Liver (tissue), 10 donors: ENCODE measurements at places on chromosomes 12 and 14. TPM values are rescaled to one million over a fixed set of nuclear protein-coding genes. Genes with fewer than 3 reads are reported as not detected.
A peak's percentile ranks its signal among the peaks of the same experiment; 100 is the strongest.

The NRL gene
- 2.7 TPM for total RNA-seq

The DTD2 gene
- total RNA-seq, result 13.1 TPM

The MYH7 gene
- total RNA-seq, result 0.05 TPM

The OR10P1 gene
- total RNA-seq, result not detected

The CATSPERB gene
- 0.59 TPM for total RNA-seq

The DENND5B gene
- 23.1 TPM for total RNA-seq

The CCDC38 gene
- total RNA-seq, result 1.4 TPM

DNA sequence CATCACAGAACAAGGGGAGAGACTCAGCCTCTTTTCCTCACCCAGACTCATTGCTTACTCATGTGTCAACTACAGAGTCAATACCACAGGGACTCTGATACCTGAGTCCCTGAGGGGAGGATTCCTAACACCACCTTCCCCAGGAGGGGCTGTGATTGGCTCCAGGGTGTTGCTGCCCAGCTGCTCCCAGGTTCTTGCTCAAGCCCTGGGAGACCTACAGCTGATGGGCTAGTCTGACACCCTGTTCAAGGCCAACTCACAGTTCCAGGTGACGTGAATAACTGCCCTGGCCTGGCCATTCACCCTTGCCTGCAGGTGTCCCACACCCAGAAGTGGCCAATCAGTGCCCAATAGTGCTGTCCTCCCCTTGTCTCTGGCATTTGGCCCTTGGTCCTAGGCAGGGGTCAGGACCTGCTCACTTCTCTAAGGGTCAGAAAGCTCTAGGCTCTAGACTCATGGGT lies 8.6 kb downstream of the SPRYD4 start:
- no peak overlapping the region for H3K4me3 ChIP-seq
- peak overlapping the region; percentile 83 for H3K27ac ChIP-seq

DNA sequence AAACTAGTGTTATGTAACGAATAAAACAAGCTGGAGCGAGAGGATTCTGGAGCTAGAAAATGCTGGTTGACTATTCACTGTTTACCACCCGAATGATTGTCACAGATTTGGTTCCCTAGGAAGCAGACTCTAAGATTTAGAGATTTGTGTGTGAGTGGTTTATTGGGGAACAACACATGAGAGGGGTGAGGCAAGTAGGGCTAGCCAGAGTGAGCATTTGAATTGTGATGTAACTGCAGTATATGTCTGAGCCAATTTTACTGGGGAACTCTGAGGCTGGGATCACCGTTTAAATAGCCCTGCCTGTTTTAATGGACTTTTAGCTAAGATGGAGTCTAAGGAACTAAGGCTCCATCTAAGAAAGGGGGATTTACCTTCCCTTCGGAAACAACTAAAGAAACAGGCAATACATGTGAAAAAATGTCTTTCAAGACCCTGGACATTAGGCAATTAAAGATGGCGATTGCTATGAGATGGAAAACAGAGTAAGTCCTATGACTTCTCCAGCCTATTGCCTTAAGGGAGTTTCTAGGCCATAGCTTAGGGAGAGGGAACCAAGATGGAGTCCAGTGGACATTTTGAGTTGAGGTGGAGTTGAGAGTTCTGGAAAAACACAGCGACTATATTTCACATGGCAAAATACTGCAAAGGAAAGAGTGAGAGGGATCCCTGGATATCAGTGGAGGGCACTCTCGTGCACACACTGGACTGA lies 6.3 kb downstream of the MGP start:
- no peaks in the 10 kb centered on the region for H3K4me1 ChIP-seq
- no peaks in the 10 kb centered on the region for H3K27me3 ChIP-seq
- DNase-seq, result no peak
- H3K36me3 ChIP-seq, result no peaks in the 10 kb centered on the region
- no peak overlapping the region for H3K4me3 ChIP-seq

- peak overlapping the region; percentile 62 for H3K27ac ChIP-seq
- H3K4me3 ChIP-seq, result no peak overlapping the region
- H3K4me1 ChIP-seq, result peaks cover 4% of the 10 kb centered on the region
- DNase-seq, result no peak
These were observed 333.9 kb downstream of the ZFP36L1 start for GRCh38 chr14:68458840-68459469.

- no peaks in the 10 kb centered on the region for H3K27me3 ChIP-seq
- peak overlapping the region; percentile 51 for H3K27ac ChIP-seq
- no peak overlapping the region for H3K4me3 ChIP-seq
- H3K4me1 ChIP-seq, result peaks cover 16% of the 10 kb centered on the region
These were observed 161.7 kb downstream of the CAND1 start for GRCh38 chr12:67430708-67431335.

- H3K4me3 ChIP-seq, result no peak overlapping the region
- peak overlapping the region; percentile 66 for H3K27ac ChIP-seq
- H3K36me3 ChIP-seq, result peaks cover 3% of the 10 kb centered on the region
- peaks cover 15% of the 10 kb centered on the region for H3K4me1 ChIP-seq
- no peak for DNase-seq
- H3K27me3 ChIP-seq, result no peaks in the 10 kb centered on the region
These were observed 42.8 kb downstream of the TSPAN9 start for GRCh38 chr12:3119756-3120601.

- DNase-seq, result no peak
- no peak overlapping the region for H3K27ac ChIP-seq
- no peaks in the 10 kb centered on the region for H3K36me3 ChIP-seq
- H3K4me1 ChIP-seq, result no peaks in the 10 kb centered on the region
- no peaks in the 10 kb centered on the region for H3K27me3 ChIP-seq
These were observed 22.2 kb upstream of the ABCD4 start for GRCh38 chr14:74324931-74325361.

DNA sequence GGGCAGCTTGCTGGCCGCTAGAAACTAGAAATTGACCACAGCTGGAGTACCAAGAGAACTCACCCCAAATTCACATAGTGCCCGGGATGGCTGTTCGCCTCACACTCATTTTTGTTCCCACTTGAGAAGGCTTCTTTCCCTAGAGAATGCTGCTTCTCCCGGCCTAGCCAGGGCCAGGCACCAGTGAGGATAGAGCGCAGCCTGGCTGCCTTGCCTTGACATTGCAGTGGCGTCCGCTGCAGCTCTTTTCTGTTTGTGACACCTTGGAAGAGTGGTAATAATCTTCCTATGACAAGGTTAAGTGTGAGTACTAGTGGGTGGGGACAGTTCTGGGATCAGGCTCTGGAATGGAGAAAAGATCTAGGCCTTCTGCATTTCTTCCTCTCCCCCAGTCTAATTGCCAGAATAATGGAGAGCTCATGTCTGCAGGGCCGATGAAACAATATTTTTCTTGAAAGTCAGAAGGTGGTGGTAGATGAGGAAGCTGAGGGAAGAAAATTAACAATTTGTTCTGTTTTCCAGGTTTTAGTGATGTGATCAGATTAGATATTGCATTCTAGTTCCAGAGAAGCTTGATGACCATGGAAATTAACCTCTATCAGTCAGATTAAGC lies 3.7 kb downstream of the TMEM253 start:
- no peaks in the 10 kb centered on the region for H3K27me3 ChIP-seq
- peaks cover 48% of the 10 kb centered on the region for H3K4me1 ChIP-seq
- H3K36me3 ChIP-seq, result no peaks in the 10 kb centered on the region
- peak overlapping the region; percentile 60 for H3K4me3 ChIP-seq
- peak overlapping the region; percentile 97 for H3K27ac ChIP-seq

DNA sequence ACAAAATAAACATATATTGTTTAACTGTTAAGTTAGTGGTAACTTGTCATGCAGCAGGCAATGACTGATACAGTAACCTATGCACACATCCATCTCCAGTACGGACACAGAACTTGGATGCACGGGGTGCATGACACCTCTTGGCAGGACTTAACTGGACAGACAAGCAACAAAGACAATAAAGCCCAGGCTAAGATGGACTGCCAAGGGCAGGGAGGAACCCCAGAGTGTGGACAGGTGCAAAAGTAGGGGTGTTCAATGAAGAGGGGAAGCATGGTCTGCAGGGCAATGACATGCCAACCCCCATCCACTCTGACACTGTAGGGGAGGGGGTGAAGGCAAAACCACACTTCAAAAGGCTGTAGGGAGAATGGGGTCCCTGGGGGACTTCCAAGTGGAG lies 11.7 kb downstream of the SSH1 start:
- DNase-seq, result no peak
- no peaks in the 10 kb centered on the region for H3K27me3 ChIP-seq
- no peak overlapping the region for H3K4me3 ChIP-seq
- H3K27ac ChIP-seq, result no peak overlapping the region
- peaks cover 12% of the 10 kb centered on the region for H3K36me3 ChIP-seq

DNA sequence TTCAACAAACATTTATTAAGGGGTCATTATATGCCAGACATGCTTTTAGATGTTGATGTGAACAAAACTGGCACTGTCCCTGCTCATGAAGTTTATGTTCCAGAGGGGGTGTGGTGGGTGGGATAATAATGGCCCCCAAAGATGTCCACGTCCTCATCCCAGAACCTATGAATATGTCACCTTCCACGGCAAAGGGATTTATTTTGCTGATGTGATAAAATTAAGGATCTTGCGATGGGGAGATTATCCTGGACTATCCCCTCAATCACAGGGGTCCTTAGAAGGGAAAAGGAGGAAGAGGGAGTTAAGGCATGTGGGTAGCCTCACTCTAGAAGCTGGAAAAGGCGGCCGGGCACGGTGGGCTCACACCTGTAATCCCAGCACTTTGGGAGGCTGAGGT lies 1.7 kb upstream of the SLC48A1 start:
- no peaks in the 10 kb centered on the region for H3K36me3 ChIP-seq
- no peak for DNase-seq
- H3K27ac ChIP-seq, result no peak overlapping the region
- H3K4me3 ChIP-seq, result no peak overlapping the region
- H3K4me1 ChIP-seq, result peaks cover 3% of the 10 kb centered on the region

DNA sequence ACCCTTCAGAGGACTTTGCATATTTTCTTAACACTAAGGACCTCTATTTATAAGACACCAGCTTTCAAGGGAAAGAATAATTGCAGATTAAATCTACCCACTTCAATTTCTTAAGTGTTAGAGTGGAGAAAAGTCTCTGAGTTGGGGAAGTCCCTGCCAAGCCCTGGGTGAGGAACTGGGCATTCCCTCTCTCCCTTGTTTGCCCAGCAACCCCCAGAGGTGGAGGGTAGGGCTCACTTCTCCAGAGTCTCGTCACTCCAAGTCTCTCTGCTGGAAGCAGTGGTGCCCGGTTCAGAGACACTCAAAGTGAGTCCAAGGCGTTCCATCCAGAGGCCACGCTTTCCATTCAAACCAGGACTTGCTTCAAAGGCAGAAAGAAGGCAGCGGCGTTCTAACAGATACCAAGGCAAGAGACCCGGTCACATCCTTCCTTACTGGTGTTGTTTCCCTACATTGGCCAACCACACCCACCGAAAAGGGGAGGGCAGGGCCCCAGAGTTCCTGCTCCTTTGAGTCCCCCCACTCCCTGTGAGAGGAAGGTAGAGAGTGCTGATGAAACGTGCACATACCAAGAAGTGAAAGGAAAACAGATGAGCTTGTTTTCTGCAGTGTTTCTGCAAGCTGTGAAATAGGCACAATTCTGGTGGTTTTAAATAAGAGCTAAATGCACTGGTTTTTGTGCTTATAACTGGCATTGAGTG lies 6.1 kb upstream of the BDKRB2 start:
- H3K36me3 ChIP-seq, result no peaks in the 10 kb centered on the region
- peaks cover 15% of the 10 kb centered on the region for H3K4me1 ChIP-seq
- no peak for DNase-seq
- H3K27me3 ChIP-seq, result no peaks in the 10 kb centered on the region
- no peak overlapping the region for H3K27ac ChIP-seq

GRCh38 chr12:53218551-53219291 lies 11.7 kb upstream of the ITGB7 start:
- peak overlapping the region; percentile 39 for H3K27ac ChIP-seq
- no peaks in the 10 kb centered on the region for H3K27me3 ChIP-seq
- DNase-seq, result no peak
- H3K36me3 ChIP-seq, result no peaks in the 10 kb centered on the region
- no peaks in the 10 kb centered on the region for H3K4me1 ChIP-seq
- H3K4me3 ChIP-seq, result peak overlapping the region; percentile 52

DNA sequence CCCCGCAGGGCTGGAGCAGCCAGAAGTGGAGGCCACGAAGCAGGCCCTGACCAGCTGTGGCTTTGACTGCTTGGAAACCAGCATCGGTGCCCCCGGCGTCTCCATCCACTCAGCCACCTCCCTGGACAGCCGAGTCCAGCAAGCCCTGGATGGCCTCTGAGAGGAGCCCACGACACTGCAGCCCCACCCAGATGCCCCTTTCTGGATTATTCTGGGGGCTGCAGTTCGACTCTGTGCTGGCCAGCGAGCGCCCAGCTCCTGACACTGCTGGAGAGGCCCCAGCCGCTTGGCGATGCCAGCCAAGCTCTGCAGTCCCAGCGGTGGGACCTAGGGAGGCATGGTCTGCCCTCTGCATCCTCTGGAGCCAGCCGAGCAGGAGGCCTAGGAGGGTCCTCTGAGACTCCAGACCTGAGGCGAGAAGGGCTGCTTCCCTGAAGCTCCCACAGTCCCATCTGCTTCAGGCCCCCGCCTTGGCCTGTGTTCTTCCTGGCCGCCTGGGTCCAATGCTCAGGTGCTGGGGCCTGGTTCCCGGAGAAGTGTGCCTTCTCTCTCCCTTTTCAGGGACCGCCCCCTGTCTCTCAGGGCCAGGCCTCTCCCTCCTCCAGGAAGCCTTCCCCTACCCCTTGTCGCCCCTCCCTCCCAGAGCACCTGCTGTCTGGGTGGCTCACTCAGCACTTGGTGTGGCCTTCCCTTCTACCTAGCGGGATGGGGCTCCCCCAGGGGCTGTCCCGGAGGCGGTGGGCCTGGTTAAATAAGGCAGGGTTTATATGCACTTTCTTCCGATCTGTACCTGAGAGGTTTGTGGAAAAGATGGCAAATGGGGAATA lies 23.0 kb downstream of the MVK start:
- no peak overlapping the region for H3K27ac ChIP-seq
- no peaks in the 10 kb centered on the region for H3K27me3 ChIP-seq
- peaks cover 18% of the 10 kb centered on the region for H3K36me3 ChIP-seq
- no peak overlapping the region for H3K4me3 ChIP-seq

DNA sequence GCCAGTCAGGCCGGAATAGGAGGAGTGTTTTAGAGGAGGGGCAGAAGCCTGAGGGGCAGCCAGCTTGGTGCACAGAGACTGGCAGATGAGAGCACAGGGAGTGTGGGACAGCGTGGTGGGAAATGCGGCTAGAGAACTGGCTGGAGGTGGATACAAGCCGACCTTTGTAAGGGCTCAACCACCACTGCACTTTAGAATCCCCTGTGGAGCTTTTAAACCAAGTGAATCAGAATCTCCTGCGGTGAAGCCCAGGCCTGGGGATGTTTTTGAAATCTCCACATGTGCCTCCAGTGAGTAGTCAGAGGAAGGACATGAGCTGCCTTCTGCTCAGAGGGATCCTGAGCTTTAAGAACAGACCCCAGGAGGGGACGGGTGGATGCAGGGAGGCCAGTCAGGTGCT lies 10.9 kb upstream of the PCED1B start:
- no peak for DNase-seq
- H3K36me3 ChIP-seq, result no peaks in the 10 kb centered on the region

- H3K36me3 ChIP-seq, result peaks cover 14% of the 10 kb centered on the region
- no peaks in the 10 kb centered on the region for H3K4me1 ChIP-seq
- no peak for DNase-seq
- H3K27ac ChIP-seq, result no peak overlapping the region
These were observed 36.5 kb downstream of the ACADS start for GRCh38 chr12:120762086-120762485.
